ENCODE measurements at places on chromosomes 6 and 20.

GRCh38 chr6:138377844-138378243 is at the start of gene SMIM28:
TSS of gene SMIM28 (plus strand) at chr6:138377905. CDS start at chr6:138378073, 168 bp downstream.
- DNase-seq = no peak
- H3K27me3 ChIP-seq = no peaks in the 10 kb centered on the region
- no peaks in the 10 kb centered on the region for H3K36me3 ChIP-seq
- H3K4me3 ChIP-seq = no peak within 1 kb of the TSS
- no peaks in the 10 kb centered on the region for H3K4me1 ChIP-seq

GRCh38 chr20:54379893-54380584 is 95.4 kb upstream of the DOK5 start:
- no peak overlapping the region for H3K27ac ChIP-seq
- H3K4me1 ChIP-seq = no peaks in the 10 kb centered on the region
- no peaks in the 10 kb centered on the region for H3K27me3 ChIP-seq

DNA sequence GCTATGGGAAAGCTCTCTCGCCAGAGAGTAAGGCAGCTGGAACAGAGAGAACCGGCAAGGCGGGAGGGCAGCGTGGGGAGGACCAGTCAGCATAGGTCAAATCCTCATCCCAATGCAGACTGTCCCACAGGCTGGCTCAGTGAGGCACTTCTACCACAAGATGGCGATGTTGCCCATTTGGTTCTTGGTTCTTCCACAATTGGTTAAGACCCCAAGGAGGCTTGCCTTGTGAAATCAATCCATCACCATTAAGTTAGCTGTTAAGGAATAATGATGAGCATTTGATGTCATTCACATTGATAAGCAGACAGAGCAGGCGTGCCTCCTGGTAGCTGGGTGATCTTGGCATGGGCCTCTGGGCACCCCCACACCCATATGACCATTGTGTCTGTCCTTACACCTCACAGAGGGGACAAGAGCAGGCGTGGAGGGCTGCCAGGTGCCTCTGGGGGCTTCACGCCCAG is 2.4 kb downstream of the CSTL1 start:
- no peak overlapping the region for H3K4me3 ChIP-seq
- H3K36me3 ChIP-seq = no peaks in the 10 kb centered on the region
- peak; percentile 46 for DNase-seq
- no peak overlapping the region for H3K27ac ChIP-seq
- no peaks in the 10 kb centered on the region for H3K27me3 ChIP-seq
- no peaks in the 10 kb centered on the region for H3K4me1 ChIP-seq

DNA sequence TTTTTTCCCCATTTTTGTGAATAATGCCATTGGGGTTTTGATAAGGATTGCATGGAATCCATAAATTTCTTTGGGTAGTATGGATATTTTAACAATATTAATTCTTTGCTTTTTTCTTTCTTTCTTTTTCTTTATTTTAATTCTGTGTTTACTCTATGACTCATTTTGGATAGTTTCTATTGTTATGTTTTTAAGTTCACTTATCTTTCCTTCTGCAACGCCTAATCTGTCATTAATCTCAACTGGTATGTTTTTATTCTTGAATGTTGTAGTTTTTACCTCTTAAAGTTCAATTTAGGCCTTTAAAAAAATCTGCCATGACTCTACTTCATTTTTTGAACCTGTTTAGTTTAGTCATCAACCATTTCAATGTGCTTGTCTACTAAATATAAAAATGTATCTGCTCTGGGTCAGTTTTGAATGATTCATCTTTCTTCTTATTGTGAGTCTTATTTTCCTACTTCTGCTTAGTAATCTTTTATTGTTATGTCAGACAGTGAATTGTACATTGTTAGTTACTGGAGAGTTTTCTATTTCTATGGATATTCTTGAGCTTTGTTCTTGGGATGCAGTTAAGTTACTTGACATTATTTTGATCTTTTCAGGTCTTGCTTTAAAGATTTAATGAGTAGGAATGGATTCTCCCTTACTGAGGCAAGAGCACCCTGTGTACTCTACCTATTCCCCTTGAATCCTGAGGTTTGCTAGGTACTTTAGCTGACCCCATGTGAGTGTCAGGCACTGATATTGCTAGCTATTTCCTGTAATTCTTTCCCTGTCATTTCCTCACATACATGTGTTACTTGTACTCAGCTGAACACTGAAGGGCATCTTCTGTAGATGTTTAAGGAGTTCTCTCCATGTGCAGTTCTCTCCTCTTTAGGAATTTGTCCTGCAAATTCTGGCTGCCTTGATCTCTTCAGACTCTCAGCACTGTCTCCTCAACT is 104.2 kb downstream of the TFAP2B start:
- no peaks in the 10 kb centered on the region for H3K36me3 ChIP-seq
- H3K27ac ChIP-seq = no peak overlapping the region
- no peak for DNase-seq
- H3K4me3 ChIP-seq = no peak overlapping the region
- no peaks in the 10 kb centered on the region for H3K4me1 ChIP-seq

- no peaks in the 10 kb centered on the region for H3K27me3 ChIP-seq
- H3K4me1 ChIP-seq = no peaks in the 10 kb centered on the region
- DNase-seq = peak; percentile 88
Measured at GRCh38 chr6:160417146-160417545, 69.0 kb downstream of the SLC22A3 start.

DNA sequence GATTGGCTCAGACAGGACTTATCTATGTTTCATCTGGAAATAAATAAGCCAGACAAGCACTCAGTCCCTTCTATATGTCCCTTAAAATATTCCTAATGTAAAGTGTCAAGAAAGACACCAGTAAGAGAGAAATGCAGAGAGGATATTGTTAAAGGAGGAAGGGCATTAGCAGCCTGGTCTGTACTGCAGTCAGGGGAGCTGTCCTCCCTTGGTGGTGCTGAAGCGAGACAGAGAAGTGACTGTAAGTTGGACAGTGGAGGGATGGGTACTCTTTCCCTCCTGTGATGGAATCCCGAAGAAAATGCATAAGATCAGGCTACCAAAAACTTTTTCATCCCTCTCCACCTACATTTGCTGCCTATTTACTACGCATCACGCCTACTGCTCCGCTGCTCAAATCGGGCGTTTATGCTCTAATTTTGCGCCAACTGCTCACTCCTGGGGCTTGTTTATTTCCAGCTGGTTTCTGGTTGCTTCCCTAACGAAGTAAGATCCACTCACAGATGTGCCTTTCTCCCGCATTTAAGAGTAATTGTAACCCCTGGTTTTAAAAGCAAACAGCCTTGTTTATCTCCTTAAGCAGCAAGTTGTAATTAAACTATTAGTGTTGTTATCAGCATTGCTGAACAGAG is 35.2 kb downstream of the PHACTR1 start:
- no peak overlapping the region for H3K4me3 ChIP-seq
- no peaks in the 10 kb centered on the region for H3K36me3 ChIP-seq

DNA sequence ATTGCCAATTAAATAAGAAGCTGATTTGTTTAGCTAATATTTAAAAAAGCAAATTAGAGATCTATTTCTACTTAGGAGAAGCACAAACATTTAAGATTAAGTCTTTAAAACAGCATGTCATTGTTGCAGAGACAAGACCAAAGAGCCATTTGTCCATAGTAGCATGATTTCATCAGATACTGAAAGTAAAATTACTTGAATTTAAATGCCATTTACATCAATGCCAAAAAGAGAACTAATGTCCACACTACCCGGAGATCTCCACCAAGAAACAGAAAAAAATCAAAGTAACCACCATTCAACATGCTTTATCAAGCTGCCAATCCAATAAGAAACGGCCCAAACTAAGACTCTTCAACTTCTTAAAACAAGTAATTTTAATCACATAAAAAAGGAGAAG is 15.7 kb downstream of the AURKA start:
- H3K27me3 ChIP-seq = no peaks in the 10 kb centered on the region
- no peaks in the 10 kb centered on the region for H3K4me1 ChIP-seq
- no peak overlapping the region for H3K4me3 ChIP-seq
- H3K36me3 ChIP-seq = no peaks in the 10 kb centered on the region

GRCh38 chr6:54112151-54112650 is 958 bp downstream of the MLIP start:
- no peak for DNase-seq
- no peaks in the 10 kb centered on the region for H3K27me3 ChIP-seq
- no peak overlapping the region for H3K4me3 ChIP-seq

DNA sequence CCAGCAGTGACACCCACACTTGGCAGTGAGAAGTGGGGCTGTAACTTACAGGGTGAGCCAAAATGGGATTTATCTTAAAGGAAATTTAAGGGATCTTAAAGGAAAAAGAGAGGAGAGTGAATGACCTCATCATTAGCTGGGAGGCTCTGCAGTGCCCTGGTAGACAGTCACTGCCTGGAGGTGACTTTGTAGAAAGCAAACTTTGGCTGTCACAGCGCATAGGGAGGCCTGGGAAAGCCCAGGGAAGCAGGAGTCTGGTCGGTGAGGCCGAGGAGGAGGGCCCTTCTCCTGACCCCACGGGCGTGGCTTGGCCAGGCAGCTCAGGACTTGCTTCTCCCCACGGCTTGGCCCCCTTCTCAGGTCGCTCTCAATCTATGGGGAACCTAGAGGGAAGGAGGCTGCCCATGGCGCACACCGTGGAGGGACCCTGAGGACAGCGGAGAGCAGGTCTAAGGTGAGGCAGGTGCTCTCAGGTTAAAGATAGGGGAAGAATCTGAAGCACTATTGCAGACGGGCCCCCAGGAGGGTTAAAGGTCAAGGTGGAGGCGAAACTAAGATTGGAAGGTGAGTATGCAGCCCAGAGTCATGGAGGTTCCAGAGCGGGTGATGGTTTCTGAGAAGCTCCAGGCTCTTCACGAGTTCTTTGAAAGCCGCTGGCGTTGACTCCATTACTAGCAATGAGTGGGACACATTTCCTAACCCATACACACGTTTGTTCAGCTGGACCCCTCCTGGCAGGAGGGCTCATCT is 15.6 kb upstream of the RIPK1 start:
- H3K36me3 ChIP-seq = no peaks in the 10 kb centered on the region
- H3K4me3 ChIP-seq = no peak overlapping the region
- no peak overlapping the region for H3K27ac ChIP-seq

DNA sequence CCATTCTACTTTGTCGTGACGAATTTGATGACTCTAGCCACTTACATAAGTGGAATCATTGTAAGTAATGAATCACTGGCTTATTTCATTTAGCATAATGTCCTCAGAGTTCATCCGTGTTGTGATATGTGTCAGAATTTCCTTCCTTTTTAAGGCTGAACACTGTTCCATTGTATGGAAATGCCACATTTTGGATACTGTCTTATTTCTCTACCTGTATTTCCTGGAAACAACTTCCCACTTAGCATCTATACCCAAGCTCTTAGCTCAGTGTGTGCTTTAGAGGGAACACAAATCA is 28.8 kb upstream of the GGTLC1 start:
- peaks cover 7% of the 10 kb centered on the region for H3K27me3 ChIP-seq
- no peaks in the 10 kb centered on the region for H3K36me3 ChIP-seq
- H3K4me1 ChIP-seq = no peaks in the 10 kb centered on the region
- no peak overlapping the region for H3K4me3 ChIP-seq
- H3K27ac ChIP-seq = no peak overlapping the region

DNA sequence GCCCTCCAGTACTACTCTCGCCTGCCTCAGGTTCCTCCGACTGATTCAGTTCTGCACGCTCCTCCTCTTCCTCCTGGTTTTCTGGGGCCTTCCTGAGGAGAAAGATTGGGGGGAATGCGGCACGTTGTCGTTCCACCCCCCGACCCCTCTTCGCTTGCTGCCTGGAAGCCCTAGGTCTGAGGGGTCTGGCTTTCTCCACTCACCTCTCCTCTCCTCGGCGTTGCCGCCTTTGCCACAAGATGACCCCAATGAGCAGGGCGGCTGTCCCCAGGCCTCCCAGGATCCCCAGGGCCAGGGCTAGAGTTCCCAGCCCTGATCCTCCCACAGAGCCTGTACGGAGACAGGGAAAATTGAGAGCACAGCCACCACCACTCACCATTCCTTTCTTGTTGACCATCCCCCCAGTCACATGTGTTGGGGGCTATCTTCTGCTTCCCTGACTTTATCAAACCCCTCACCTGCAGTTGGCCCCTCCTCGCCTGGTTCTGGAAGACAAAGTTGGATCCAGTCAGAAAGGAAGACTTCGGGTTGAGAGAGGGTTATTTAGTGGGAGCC is 2.8 kb downstream of the AGER start:
- H3K27ac ChIP-seq = no peak overlapping the region
- H3K36me3 ChIP-seq = no peaks in the 10 kb centered on the region
- peaks cover 31% of the 10 kb centered on the region for H3K4me1 ChIP-seq
- no peaks in the 10 kb centered on the region for H3K27me3 ChIP-seq

- no peak overlapping the region for H3K27ac ChIP-seq
- peaks cover 100% of the 10 kb centered on the region for H3K27me3 ChIP-seq
- H3K4me3 ChIP-seq = peak overlapping the region; percentile 21
- no peaks in the 10 kb centered on the region for H3K36me3 ChIP-seq
Measured at GRCh38 chr20:21509597-21510371, 4.1 kb downstream of the NKX2-2 start.

- no peaks in the 10 kb centered on the region for H3K27me3 ChIP-seq
- H3K36me3 ChIP-seq = no peaks in the 10 kb centered on the region
- H3K4me3 ChIP-seq = no peak overlapping the region
- DNase-seq = no peak
- H3K4me1 ChIP-seq = no peaks in the 10 kb centered on the region
- no peak overlapping the region for H3K27ac ChIP-seq
Measured at GRCh38 chr20:25600632-25601031, 15.3 kb upstream of the NINL start.

GRCh38 chr6:132866762-132867449 is 52.5 kb downstream of the RPS12 start:
- no peaks in the 10 kb centered on the region for H3K36me3 ChIP-seq
- no peak overlapping the region for H3K4me3 ChIP-seq
- no peak overlapping the region for H3K27ac ChIP-seq
- H3K4me1 ChIP-seq = no peaks in the 10 kb centered on the region

- DNase-seq = no peak
- H3K4me1 ChIP-seq = peaks cover 11% of the 10 kb centered on the region
- peak within 1 kb of the TSS; percentile 41 for H3K4me3 ChIP-seq
- H3K27ac ChIP-seq = no peak within 1 kb of the TSS
- H3K27me3 ChIP-seq = peaks cover 50% of the 10 kb centered on the region
- no peaks in the 10 kb centered on the region for H3K36me3 ChIP-seq
Measured at GRCh38 chr6:166308033-166308768, at the start of gene PRR18. TSS of gene PRR18 (minus strand) at chr6:166308392. CDS start at chr6:166308142, 250 bp downstream.

GRCh38 chr6:24574809-24575208 is 71.2 kb downstream of the KIAA0319 start:
- H3K4me1 ChIP-seq = no peaks in the 10 kb centered on the region
- H3K27me3 ChIP-seq = no peaks in the 10 kb centered on the region
- H3K4me3 ChIP-seq = no peak overlapping the region
- H3K27ac ChIP-seq = no peak overlapping the region
- H3K36me3 ChIP-seq = no peaks in the 10 kb centered on the region
- no peak for DNase-seq

- no peak overlapping the region for H3K27ac ChIP-seq
- H3K36me3 ChIP-seq = no peaks in the 10 kb centered on the region
- no peak for DNase-seq
Measured at GRCh38 chr6:69818223-69818930, 21.6 kb upstream of the LMBRD1 start.

- no peak overlapping the region for H3K4me3 ChIP-seq
- no peak for DNase-seq
- no peaks in the 10 kb centered on the region for H3K4me1 ChIP-seq
- H3K27me3 ChIP-seq = no peaks in the 10 kb centered on the region
- no peak overlapping the region for H3K27ac ChIP-seq
Measured at GRCh38 chr6:40359808-40360207, 227.4 kb downstream of the LRFN2 start.

- no peaks in the 10 kb centered on the region for H3K27me3 ChIP-seq
- DNase-seq = no peak
- H3K4me3 ChIP-seq = no peak overlapping the region
- H3K27ac ChIP-seq = no peak overlapping the region
- H3K36me3 ChIP-seq = peaks cover 62% of the 10 kb centered on the region
Measured at GRCh38 chr6:144536079-144536478, 250.9 kb downstream of the UTRN start.

Data from left lung (tissue), 14 donors.